K562 (cell line): ENCODE measurements at places on chromosomes 5 and 9. TPM values are rescaled to one million over a fixed set of nuclear protein-coding genes. Genes with fewer than 3 reads are reported as not detected.

- DNase-seq: no peak
- no peaks in the 10 kb centered on the region; the same call in 2 of the 3 replicates for H3K36me3 ChIP-seq
- no peaks in the 10 kb centered on the region for H3K27me3 ChIP-seq
- no peak overlapping the region for H3K4me3 ChIP-seq
- no peak overlapping the region for H3K27ac ChIP-seq
Observed at GRCh38 chr5:126995689-126996088, 34.7 kb downstream of the MARCHF3 start.

DNA sequence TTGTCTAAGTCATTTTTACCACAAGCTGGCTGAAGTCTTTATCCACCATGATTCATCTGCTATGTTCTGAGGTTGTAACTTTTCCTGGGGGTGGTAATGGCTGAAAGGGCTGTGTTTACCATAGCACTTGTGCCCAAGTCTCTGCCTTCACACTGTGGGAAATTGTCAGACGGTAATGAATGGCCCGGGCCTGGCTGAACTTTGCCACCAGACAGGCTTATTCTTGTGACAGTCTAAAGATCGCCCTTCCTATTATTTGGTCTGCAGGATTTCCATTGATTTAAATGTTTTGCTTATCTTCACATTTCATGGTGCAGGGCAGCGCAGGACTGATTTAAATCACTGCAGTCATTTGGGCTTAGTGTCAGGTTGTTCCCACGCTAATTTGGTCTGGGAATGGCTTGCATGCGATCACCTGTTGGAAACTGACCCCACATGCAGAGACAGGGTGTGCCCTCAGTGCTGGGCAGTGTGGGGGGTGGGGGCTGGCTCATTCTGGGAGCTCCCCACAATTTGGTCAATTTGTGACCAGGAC lies 109.3 kb upstream of the ICE1 start:
- no peak overlapping the region for H3K4me3 ChIP-seq
- H3K27me3 ChIP-seq: peaks cover 9% of the 10 kb centered on the region; the same call in 2 of the 3 replicates
- no peak overlapping the region for H3K27ac ChIP-seq
- no peaks in the 10 kb centered on the region for H3K36me3 ChIP-seq
- H3K4me1 ChIP-seq: no peaks in the 10 kb centered on the region

DNA sequence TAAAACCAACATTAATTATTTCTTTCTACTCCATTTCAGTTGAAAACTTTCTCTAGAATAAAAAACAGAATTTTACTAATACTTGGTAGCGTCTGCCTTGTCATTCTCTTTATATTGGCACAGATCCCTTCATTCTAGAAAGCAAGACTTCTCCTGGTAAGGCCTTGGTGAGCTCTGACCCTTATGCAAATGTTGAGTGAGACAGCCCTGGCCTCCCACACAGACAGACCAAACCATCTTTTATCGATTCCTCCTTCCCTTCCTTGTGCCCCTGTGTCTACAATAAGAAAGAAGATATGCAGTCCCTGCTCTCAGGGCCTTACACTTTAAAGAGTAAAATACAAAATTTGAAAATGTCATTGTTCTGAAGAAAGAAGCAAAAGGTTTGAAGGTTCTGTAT lies 262.2 kb downstream of the EFNA5 start:
- no peak overlapping the region for H3K27ac ChIP-seq
- no peak for DNase-seq
- H3K36me3 ChIP-seq: no peaks in the 10 kb centered on the region
- no peak overlapping the region for H3K4me3 ChIP-seq
- H3K4me1 ChIP-seq: no peaks in the 10 kb centered on the region
- H3K27me3 ChIP-seq: no peaks in the 10 kb centered on the region

DNA sequence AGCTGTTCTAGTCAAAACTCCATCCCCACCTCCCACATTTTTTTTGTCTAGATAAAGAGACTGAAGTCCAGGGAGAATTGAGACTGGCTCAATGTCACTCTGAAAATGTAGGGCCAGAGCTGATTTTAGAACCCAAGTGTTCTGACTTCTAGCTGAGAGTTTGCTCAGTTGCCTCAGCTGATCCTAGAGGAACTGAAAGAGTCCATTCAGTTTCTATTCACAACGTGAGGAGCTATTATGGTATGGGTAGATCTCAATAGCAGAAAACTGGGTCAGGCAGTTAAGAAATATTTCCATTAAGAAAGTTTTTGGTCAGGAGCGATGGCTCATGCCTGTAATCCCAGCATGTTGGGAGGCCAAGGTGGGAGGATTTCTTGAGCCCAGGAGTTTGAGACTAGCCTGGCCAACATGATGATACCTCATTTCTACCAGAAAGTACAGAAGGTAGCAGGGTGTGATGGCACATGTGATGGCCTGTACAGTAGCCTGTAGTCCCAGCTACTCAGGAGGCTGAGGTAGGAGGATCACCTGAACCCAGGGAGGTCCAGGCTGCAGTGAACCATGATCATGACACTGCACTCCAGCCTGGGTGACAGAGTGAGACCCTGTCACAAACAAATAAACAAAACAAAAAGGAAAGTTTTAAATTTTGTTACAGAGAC lies 61.7 kb downstream of the GLRA1 start:
- no peaks in the 10 kb centered on the region for H3K27me3 ChIP-seq
- no peaks in the 10 kb centered on the region for H3K4me1 ChIP-seq
- no peak for DNase-seq
- H3K27ac ChIP-seq: no peak overlapping the region

- no peak overlapping the region for H3K27ac ChIP-seq
- H3K27me3 ChIP-seq: no peaks in the 10 kb centered on the region
- no peaks in the 10 kb centered on the region for H3K4me1 ChIP-seq
- no peak for DNase-seq
Observed at GRCh38 chr5:57804007-57804444, 321.4 kb upstream of the ACTBL2 start.

DNA sequence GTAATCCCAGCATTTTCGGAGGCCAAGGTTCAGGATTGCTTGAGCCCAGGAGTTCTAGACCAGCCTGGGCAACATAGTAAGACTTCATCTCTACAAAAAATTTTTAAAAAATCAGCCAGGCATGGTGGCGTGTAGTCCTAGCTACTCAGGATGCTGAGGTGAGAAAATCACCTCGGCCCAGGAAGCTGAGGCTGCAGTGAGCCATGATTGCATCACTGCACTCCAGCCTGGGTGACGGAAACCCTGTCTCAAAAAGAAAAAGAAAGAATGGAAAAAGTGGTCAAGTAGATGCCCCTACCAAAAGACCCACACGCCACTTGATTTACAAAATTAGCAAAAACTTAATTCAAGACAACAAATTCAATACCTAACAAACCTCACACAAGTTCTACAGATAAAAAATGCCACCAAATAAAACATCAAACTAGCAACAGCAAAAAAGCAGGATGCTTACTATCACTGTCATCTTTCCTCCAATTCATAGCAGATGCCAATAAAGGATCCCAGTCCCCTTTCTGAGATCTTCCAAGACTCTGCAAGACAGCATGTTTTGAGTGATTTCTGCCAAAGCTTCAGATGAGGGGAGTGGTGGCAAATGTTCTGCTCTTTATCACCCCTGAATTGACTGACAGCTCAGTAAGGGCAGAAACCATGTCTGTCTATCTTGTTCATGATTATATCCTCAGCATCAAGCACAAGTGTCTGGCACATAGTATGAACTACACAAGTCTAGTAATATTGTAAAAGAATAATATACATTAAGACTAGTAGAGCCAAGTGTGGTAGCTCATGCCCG lies 34.2 kb upstream of the TESK1 start:
- no peak overlapping the region for H3K4me3 ChIP-seq
- no peaks in the 10 kb centered on the region for H3K4me1 ChIP-seq
- no peaks in the 10 kb centered on the region for H3K27me3 ChIP-seq
- no peaks in the 10 kb centered on the region for H3K36me3 ChIP-seq

- no peak overlapping the region for H3K4me3 ChIP-seq
- no peak for DNase-seq
- peaks cover 7% of the 10 kb centered on the region for H3K4me1 ChIP-seq
- no peaks in the 10 kb centered on the region for H3K36me3 ChIP-seq
- H3K27ac ChIP-seq: no peak overlapping the region
Observed at GRCh38 chr5:10333154-10334006, 20.1 kb upstream of the MARCHF6 start.

NUDT2 gene
- total RNA-seq: 13.1 and 15.2 TPM in 2 replicates
